Stimulated activated CD8-positive, alpha-beta memory T cell treated with anti-CD3 and anti-CD28 coated beads, Interleukin-12 subunit alpha, Interleukin-12 subunit beta, amount 100 ng/mL, for 4 hours (primary cell): ENCODE measurements at places on chromosomes 11 and 22.
A peak's percentile ranks its signal among the peaks of the same experiment; 100 is the strongest.

DNA sequence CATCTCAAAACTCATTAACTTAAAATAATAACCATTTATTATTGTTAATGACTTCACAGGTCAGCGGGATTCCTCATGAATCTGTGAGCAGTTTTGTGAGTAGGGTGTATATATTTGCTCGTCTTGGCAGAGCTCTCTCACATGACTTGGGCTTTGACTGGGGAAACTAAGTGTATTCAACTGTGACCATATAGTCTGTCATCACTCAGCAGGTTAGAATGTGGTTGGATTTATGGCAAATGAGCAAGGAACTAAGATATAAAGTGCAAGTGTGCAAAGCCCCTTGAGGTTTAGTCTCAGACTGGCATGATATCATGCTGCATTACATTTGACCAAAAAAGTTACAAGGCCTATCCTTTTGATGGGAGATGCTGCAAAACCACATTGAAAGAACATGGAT is 254.8 kb downstream of the CNTN5 start:
- no peak for DNase-seq

- DNase-seq, result no peak
Measured at GRCh38 chr22:33271390-33272161, 213.4 kb upstream of the SYN3 start.

DNA sequence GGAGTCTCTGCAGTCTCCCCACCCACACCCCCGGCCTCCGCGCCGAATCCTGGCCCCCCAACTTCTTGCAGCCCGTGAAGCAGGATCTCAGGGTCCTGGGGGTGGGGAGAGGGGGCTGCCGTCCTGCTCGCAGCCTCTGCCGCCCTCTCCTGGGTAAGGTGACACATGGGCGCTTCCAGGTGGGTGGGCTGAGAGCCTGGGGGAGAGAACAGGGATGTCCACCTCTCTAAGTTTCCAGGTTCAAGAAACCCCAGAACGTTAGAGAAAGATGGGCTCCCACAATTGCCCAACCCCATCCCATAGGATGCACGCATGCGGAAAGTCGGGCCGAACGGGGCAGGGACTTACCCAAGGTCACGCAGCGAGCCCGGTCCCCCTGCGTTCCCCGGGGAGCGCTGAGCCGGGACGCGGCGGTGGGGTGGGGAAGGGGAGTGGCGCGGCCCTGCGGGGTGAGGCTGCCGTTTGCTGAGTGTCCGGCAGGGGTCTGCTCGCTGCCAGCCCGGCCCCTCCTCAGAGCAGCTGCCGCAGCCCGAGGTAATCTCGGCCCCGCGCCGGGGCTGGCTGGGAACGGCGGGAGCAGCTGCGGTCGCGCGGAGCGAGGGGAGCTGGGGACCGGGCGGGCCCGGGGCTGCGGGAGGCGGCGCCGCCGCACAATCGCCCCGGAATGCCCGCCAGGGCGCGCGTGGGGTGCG is 705 bp upstream of the CAPN1 start:
- DNase-seq, result peak; percentile 23

DNA sequence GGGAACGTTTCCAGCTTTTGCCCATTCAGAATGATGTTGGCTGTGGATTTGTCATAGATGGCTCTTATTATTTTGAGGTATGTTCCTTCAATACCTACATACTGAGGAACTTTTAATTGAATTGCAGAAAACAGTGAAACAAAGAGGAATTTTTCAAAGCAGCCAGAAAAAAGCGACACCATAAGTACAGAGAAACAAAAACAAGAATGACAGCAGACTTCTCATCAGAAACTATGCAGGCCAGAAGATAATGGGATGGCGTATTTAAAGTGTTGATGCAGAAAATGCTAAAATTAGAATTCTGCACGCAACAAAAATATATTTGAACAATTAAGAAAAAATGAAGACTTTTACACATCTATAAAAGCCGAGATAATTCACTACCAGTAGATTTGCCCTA is 95.4 kb upstream of the TIMP3 start:
- no peak for DNase-seq

DNA sequence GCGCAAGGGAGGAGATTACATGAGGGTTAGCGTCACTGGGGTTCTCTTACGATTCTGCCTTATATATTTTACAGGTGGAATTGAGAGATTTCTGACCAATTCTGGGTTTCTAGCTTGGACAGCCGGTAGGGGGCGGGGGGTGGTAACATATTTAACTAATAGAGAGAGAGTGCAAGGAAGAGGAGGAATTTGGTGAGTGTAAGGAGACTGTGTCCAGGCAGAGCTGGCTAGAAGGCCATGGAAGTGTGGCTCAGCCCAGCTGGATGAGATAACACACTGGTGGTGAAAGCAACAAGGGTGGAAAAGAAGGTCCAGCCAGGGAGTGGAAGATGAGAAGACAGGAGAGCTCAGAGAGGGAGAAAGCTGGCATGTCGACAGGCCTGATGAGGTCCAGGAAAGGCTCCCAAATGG is 56.5 kb downstream of the ST3GAL4 start:
- DNase-seq, result no peak

GRCh38 chr11:134656861-134657540 is 245.0 kb upstream of the B3GAT1 start:
- DNase-seq, result no peak

GRCh38 chr22:48173061-48173772 is 1410.8 kb downstream of the TBC1D22A start:
- no peak for DNase-seq

DNA sequence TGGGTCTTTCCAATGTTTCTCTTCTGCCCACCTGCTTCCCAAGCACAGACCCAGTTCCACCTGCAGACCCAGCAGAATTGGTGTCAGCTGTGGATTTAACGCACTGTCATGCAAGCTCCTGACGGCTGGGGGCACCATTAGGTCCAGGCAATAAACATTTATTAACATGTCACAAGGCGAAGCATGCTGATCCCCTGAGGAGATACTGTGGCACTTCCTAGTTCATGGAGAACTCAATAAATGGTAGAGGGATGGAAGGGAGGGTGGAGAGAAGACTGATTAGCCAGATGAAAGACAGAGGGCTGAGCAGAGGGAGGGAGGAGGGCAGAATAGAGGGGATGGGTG is 68.3 kb upstream of the TSPAN18 start:
- DNase-seq, result no peak

GRCh38 chr11:114762408-114762807 is 84.1 kb downstream of the NXPE2 start:
- DNase-seq, result no peak

- no peak for DNase-seq
Measured at GRCh38 chr11:102456381-102456780, 3.8 kb upstream of the TMEM123 start.

GRCh38 chr22:32528984-32529982 is 54.7 kb downstream of the FBXO7 start:
- DNase-seq, result peak; percentile 25

- DNase-seq, result no peak
Measured at GRCh38 chr11:126318574-126319373, 14.9 kb downstream of the DCPS start.

DNA sequence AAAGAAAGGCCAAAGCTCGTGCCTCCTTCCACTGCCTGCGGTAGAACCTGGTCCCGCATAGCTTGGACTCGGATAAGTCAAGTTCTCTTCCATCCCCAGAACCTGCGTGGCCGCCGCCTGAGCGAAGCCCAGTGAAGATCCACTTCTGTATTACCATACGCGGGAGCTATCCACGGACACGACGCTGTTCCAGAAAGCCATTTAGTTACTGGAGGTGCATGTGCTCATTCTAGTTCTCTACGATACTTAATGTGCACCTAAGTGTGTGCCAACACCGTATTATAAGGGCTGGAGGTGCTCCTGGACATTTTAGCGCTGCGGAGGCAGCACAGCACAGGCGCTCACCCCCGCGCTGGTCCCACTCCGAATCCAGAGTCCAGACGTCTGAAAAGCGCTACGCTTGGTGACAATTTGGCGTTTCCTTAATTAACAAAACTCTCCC is 1.4 kb downstream of the WT1 start:
- no peak for DNase-seq

DNA sequence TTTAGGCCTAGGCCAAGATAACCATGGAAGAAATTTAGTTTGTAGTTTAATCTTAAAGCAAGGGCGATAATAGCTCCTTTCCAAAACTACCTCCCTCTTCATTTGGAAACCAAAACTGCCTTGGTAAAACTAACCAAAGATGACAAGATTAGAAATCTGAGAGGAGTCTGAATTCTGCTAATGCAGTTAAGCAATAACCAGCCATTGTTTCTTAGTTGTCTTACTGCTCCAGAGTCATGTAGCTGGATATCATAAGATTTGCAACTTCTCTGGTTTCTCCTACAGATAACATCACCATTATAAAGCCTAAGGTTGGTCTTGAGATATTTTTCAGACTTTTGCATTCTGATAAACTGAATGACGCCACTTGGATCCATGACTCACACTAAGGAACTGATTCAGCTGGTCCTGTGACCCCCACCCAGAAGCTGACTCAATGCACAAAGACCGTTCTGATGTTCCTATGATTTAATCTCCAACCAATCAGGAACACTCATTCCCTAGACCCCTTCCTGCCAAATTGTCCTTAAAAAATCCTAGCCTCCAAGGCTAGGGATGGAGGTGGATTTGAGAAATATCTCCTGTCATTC is 200.8 kb downstream of the LUZP2 start:
- no peak for DNase-seq

DNA sequence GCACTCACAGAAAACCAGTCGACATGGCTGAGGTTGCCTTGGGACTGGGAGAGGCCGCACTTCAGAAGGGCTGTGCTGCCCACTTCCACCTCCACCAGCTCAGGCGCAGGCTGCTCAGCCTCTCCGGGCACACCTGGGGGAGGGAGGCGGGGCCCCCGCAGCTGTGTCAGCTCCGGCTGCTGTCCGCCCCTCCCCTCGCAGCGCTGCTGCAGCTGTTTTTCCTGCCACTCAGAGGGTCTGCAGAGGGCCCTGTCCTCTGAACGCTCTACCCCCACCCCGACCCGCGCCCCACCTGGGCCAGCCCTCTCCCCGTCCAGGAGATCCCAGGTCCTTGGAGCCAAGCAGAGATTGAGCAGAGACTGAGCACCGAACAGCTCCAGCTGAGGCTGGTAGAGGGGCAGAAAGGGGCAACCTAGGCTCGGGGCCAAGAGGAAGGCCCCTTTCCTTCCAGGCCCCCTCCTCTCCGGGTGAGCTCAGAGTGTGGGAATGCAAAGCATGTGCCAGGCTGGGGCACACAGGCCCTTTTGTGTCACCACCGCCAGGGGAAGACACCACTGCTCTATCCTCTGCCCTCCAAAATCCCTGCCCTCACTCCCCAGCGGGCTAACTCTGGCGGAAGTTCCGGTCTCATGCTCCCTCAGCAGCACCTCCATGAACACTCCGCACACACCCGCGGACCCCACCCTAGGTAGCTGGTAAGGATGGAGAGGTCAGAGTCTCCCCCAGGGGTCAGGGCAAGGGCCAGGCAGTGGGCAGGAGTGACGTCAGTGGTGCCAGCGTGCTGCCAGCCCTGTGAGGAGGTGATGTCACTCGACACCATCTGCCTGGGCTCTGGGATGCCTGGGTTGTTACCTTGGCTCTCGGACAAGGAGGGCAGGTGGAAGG is 1.6 kb downstream of the MCAM start:
- no peak for DNase-seq

- no peak for DNase-seq
Measured at GRCh38 chr11:65287601-65288000, 25.8 kb downstream of the POLA2 start.

DNA sequence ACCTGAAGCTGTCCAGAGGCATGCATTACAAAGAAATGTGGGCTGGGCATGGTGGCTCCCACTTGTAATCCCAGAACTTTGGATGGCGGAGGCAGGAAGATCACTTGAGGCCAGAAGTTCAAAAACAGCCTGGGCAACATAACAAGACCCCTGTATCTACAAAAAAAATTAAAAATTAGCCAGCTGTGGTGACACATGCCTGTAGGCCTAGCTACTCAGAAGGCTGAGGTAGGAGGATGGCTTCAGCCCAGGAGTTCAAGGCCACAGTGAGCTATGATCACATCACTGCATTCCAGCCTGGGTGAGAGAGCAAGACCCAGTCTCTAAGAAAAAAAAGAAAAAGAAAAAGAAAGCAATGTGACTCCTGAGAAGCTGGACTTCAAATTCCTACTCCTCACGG is 138.5 kb upstream of the HSD17B12 start:
- no peak for DNase-seq

GRCh38 chr11:5380740-5381342 is 2.8 kb upstream of the OR51M1 start:
- DNase-seq, result no peak

DNA sequence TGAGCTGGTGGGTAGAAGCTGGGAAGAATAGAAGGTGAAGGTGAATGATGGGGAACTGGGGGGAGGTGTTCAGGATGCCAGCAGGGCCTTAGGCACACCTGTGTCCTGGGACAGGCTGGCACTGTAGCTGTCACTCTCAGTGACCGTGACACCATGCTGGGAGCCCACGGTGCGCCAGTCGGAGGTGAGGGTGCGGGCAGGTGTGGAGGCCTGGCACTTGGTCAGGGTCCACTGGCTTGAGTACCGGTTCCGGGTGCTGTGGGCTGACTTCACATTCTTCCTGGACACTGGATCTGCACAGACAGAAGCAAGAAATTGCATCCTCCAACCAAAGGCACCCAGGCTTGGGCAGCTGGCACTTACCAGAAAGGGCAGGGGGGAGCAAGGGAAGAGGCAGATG is 103.8 kb downstream of the CEP164 start:
- DNase-seq, result no peak

- DNase-seq, result no peak
Measured at GRCh38 chr22:17307566-17307965, 61.7 kb upstream of the CECR2 start.

DNA sequence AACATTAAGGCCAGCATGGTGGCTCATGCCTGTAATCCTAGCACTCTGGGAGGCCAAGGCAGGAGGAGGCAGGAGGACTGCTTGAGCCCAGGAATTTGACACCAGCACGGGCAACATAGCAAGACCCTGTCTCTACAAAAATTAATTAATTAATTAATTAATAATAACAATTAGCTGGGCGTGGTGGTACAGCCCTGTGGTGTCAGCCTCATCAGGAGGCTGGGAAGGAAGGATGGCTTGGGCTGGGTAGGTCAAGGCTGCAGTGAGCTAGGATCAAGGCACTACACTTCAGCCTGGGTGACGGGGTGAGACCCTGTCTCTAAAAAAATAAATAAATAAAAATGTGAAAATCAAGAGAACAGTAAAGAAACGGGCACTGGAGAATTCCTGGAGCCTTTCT is 1.4 kb downstream of the ARFGAP3 start:
- no peak for DNase-seq

- no peak for DNase-seq
Measured at GRCh38 chr11:70556884-70557741, 158.8 kb downstream of the CTTN start.
